Hippocampal formation (tissue), 2 donors: ENCODE measurements at places on chromosomes 7 and 10.

GRCh38 chr10:95315509-95315908, 24.7 kb upstream of the PDLIM1 start:
- no peak for DNase-seq

- DNase-seq: no peak
These were observed 77.2 kb downstream of the HIF1AN start for GRCh38 chr10:100612601-100613595.

DNA sequence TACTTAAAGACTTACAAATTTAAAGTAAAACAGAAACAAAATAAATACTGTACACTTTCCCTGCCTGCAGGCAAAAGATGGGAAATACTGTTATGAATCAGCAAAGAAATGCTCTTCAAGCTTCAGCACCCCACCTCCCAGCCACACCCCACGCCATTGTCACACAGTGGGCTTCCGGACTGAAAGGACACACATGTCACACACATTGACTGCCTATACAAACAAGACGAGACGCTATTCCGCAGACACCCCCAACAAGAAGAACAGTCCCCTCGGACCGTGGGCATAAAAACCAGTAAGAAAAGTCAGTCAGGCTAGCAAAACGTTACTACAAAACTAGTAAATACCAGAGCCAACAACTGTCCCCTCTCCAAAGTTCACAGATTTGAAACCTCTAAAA, 22.2 kb upstream of the PARP12 start:
- DNase-seq: no peak

DNA sequence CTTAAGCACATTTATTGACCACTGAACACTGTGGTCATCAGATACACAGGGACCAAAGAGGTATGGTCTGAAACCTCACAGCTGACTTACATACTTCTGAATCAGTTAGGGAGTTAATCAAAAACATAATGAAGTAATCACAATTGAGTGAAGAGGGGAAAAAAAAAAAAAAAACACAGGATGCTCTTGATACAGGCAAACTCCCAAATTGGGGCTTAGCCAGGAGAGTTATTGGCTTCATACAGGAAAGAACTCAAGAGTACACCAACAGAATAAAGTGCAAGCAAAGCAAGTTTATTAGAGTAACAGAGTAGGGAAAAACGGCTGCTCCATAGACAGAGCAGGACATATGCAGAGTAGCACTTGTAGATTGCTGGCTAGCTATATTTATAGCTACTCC, 917.0 kb downstream of the CNTNAP2 start:
- no peak for DNase-seq

DNA sequence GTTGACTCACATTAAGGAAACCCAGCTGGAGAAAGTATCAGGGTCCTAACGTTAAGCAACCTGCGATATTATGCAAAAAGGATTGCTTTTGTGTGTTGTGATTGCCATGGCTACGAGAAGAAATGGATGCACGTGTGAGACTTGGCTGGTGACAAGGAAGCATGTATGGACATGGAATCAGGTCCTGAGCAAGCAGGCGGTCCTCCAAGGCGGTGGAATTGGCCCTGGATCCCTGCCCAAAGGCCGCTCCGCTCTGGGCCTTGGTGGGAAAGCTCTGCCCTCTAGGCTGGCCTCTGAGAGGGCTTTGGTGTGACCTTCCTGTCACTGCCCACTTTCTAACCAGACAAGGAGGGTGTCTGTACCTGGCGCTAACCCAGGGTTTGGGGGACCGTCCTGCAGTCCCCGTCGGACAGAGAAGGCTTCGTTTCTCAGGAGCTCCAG, 192.1 kb downstream of the EBF3 start:
- no peak for DNase-seq

- no peak for DNase-seq
These were observed 8.3 kb upstream of the DLX6 start for GRCh38 chr7:96996958-96997511.

GRCh38 chr10:128221117-128221516, 94.9 kb upstream of the MKI67 start:
- DNase-seq: no peak

DNA sequence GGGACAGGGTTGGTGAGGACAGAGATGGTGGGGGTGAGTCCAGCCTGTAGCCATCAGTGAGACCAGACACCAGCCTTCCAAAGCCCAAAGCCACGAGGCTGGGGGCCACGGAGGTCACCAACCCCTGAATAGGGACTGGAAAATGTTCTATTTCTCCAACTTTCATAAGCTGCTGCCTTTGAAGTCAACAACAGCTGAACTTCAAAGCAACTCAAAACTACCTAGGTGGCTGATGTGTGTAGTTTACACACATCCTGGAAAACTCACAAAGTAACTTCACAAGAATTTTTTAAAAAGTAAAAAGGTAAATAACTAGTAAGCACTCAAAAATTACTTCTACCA, 88.8 kb downstream of the CHST15 start:
- DNase-seq: no peak

- DNase-seq: no peak
These were observed 75.7 kb downstream of the IGF2BP3 start for GRCh38 chr7:23394488-23395171.

- DNase-seq: no peak
These were observed 1.0 kb downstream of the CHST15 start for GRCh38 chr10:124092250-124092859.

- no peak for DNase-seq
These were observed 12.8 kb upstream of the MBL2 start for GRCh38 chr10:52785418-52785817.

- no peak for DNase-seq
These were observed 290.5 kb downstream of the USP6NL start for GRCh38 chr10:11320809-11321520.
